Tibial nerve (tissue), 4 donors: ENCODE measurements at places on chromosomes 7 and 10. TPM values are rescaled to one million over a fixed set of nuclear protein-coding genes. Genes with fewer than 3 reads are reported as not detected.
A peak's percentile ranks its signal among the peaks of the same experiment; 100 is the strongest.

The GRM8 gene
- 1.5 TPM for total RNA-seq

The ANKRD22 gene
- not detected for total RNA-seq

The GIMAP2 gene
- 22.0 TPM for total RNA-seq

The OSBPL3 gene
- total RNA-seq, result 4.6 TPM

The MYO1G gene
- 5.1 TPM for total RNA-seq

The OLAH gene
- 2.9 TPM for total RNA-seq

The PFKFB3 gene
- total RNA-seq, result 72.0 TPM

The AP3M1 gene
- 15.5 TPM for total RNA-seq

The HSPA12A gene
- 156 TPM for total RNA-seq

The ADAM12 gene
- 1.5 TPM for total RNA-seq

The SNCG gene
- 213 TPM for total RNA-seq

The UPF2 gene
- 27.3 TPM for total RNA-seq

The CCDC3 gene
- 141 TPM for total RNA-seq

The INTS15 gene
- 38.1 TPM for total RNA-seq

DNA sequence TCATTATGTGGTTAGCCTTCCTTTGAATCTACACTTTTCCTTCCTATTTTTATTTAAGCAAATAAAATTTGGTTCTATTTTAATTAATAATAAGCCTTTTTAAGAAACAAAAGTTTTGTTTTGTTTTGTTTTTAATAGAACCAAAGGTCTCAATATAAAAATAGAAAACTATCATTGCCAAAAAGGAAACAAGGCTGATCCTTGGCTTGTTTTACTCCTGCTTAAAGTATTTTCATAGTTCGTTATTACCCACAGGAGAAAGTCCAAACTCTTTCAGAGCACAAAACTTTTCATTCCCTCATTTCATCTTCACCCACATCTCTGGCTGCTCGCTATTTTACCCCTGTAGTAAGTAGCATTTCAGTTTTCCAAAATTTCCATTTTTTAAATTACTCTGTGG is 374.8 kb downstream of the SEMA3D start:
- DNase-seq, result no peak
- peaks cover 3% of the 10 kb centered on the region for H3K4me1 ChIP-seq
- H3K4me3 ChIP-seq, result no peak overlapping the region
- peak overlapping the region; percentile 14 for H3K27ac ChIP-seq
- H3K36me3 ChIP-seq, result no peaks in the 10 kb centered on the region
- no peaks in the 10 kb centered on the region for H3K27me3 ChIP-seq

GRCh38 chr7:52320610-52321009 is 714.8 kb upstream of the POM121L12 start:
- DNase-seq, result no peak
- H3K27ac ChIP-seq, result no peak overlapping the region
- no peaks in the 10 kb centered on the region for H3K27me3 ChIP-seq
- H3K4me3 ChIP-seq, result no peak overlapping the region

- H3K36me3 ChIP-seq, result no peaks in the 10 kb centered on the region
- no peak overlapping the region for H3K27ac ChIP-seq
- no peaks in the 10 kb centered on the region for H3K27me3 ChIP-seq
- peaks cover 13% of the 10 kb centered on the region for H3K4me1 ChIP-seq
- no peak overlapping the region for H3K4me3 ChIP-seq
Observed at GRCh38 chr10:12899546-12899945, 102.0 kb downstream of the CCDC3 start.

DNA sequence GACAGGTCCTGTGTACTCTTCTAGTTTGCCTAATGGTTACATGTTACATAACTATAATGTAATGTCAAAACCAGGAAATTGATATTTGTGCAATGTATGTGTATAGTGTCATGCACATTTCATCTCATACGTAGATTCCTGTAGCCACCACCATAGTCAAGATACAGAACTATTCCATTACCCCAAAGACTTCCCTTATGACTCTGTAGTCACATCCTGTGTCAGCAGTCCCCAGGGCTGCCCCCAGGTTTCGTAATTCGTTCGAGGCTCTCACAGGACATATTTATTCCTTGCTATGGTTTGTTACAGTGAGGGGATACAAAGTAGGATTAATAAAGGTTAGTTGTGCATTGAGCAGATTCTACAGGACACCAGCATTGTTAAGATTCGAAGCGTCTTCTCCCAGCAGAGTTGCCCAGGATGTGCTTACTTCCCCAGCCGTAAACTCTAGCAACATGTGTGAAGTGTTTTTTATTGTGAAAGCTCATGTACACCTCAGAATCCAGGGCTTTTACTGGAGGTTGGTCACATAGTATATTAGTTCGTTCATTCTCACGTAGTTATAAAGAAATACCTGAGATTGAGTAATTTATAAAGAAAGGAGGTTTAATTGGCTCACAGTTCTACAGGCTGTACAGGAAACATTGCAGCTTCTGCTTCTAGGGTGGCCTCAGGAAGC is 18.6 kb downstream of the RABGEF1 start:
- no peaks in the 10 kb centered on the region for H3K27me3 ChIP-seq
- DNase-seq, result no peak
- H3K36me3 ChIP-seq, result no peaks in the 10 kb centered on the region
- H3K4me1 ChIP-seq, result no peaks in the 10 kb centered on the region
- no peak overlapping the region for H3K4me3 ChIP-seq

DNA sequence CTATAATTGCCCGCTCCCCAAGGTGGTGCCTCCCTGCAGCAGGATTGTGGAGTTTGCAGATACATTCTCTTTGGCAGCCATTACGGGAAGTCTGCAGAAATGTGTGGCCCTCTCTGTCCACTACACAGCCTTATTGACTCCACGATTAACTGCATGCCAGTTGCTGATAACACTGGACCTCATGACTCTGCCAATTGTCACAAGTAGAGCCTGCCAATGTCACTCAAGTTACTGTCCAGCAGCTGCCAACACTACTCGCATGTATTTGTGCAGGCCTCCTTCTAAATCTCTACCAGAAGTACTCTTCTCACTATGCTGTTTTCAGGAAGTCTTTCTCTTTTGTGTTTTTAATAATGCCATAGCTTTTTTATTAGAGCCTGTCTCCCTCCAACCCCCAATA is 128.8 kb downstream of the PPP1R3A start:
- H3K27me3 ChIP-seq, result no peaks in the 10 kb centered on the region
- no peaks in the 10 kb centered on the region for H3K4me1 ChIP-seq
- H3K27ac ChIP-seq, result no peak overlapping the region
- no peak overlapping the region for H3K4me3 ChIP-seq
- H3K36me3 ChIP-seq, result no peaks in the 10 kb centered on the region

GRCh38 chr10:28997734-28998133 is 291.1 kb upstream of the LYZL1 start:
- H3K36me3 ChIP-seq, result no peaks in the 10 kb centered on the region
- no peaks in the 10 kb centered on the region for H3K27me3 ChIP-seq
- no peak for DNase-seq
- no peaks in the 10 kb centered on the region for H3K4me1 ChIP-seq
- H3K4me3 ChIP-seq, result no peak overlapping the region
- peak overlapping the region; percentile 1 for H3K27ac ChIP-seq

- H3K4me3 ChIP-seq, result no peak overlapping the region
- no peaks in the 10 kb centered on the region for H3K4me1 ChIP-seq
- H3K27me3 ChIP-seq, result no peaks in the 10 kb centered on the region
- no peaks in the 10 kb centered on the region for H3K36me3 ChIP-seq
- no peak for DNase-seq
Observed at GRCh38 chr10:67438605-67439304, 257.2 kb downstream of the CTNNA3 start.

GRCh38 chr7:130912862-130913638 is 179.0 kb upstream of the KLF14 start:
- no peaks in the 10 kb centered on the region for H3K27me3 ChIP-seq
- H3K4me3 ChIP-seq, result peak overlapping the region; percentile 45
- peak overlapping the region; percentile 86 for H3K27ac ChIP-seq
- peak; percentile 52 for DNase-seq

GRCh38 chr10:89679986-89680385 is 21.4 kb upstream of the KIF20B start:
- no peak for DNase-seq
- H3K36me3 ChIP-seq, result no peaks in the 10 kb centered on the region
- no peaks in the 10 kb centered on the region for H3K27me3 ChIP-seq

DNA sequence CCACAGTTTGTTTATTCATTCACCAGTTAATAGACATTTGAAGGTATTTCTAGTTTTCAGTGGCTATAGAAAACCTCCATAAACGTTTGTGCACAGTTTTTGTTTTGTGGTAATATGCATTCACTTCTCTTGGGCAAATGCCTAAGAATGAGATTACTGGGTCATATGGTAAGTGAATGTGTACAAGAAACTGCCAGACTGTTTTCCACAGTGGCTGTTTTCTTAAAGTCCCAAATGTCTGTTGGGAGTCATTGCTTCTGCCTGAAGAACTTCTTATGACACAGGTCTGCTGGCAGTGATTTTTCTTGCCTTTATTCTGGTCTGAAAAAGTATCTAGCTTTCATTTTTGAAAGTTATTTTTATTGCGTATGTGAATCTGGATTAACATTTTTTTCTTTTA is 35.5 kb downstream of the NHLRC2 start:
- no peak for DNase-seq
- H3K4me1 ChIP-seq, result peaks cover 14% of the 10 kb centered on the region
- H3K4me3 ChIP-seq, result no peak overlapping the region
- no peak overlapping the region for H3K27ac ChIP-seq
- no peaks in the 10 kb centered on the region for H3K27me3 ChIP-seq

- no peaks in the 10 kb centered on the region for H3K36me3 ChIP-seq
- no peak for DNase-seq
- no peaks in the 10 kb centered on the region for H3K27me3 ChIP-seq
- H3K4me1 ChIP-seq, result no peaks in the 10 kb centered on the region
Observed at GRCh38 chr7:85705076-85705475, 518.2 kb upstream of the SEMA3D start.

DNA sequence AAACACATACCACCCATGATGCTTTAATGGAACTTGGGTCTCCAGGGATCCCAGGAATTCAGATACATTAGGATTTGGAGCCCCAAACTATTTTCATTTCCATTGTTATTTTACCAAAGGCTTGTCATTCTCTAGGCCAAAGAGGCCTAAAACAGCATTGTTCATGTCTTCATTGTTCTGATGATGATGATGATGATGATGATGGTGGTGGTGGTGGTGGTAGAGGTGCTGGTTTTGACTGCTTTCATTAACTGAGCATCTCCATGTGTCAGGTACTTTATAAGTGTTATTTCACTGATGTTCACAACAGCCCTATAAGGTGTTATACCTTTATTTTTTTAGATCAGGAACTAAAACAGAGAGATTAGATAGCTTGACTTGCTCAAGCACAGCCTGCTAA is 12.2 kb upstream of the RBM20 start:
- H3K4me3 ChIP-seq, result no peak overlapping the region
- no peaks in the 10 kb centered on the region for H3K27me3 ChIP-seq
- H3K27ac ChIP-seq, result no peak overlapping the region
- H3K36me3 ChIP-seq, result no peaks in the 10 kb centered on the region
- no peaks in the 10 kb centered on the region for H3K4me1 ChIP-seq

DNA sequence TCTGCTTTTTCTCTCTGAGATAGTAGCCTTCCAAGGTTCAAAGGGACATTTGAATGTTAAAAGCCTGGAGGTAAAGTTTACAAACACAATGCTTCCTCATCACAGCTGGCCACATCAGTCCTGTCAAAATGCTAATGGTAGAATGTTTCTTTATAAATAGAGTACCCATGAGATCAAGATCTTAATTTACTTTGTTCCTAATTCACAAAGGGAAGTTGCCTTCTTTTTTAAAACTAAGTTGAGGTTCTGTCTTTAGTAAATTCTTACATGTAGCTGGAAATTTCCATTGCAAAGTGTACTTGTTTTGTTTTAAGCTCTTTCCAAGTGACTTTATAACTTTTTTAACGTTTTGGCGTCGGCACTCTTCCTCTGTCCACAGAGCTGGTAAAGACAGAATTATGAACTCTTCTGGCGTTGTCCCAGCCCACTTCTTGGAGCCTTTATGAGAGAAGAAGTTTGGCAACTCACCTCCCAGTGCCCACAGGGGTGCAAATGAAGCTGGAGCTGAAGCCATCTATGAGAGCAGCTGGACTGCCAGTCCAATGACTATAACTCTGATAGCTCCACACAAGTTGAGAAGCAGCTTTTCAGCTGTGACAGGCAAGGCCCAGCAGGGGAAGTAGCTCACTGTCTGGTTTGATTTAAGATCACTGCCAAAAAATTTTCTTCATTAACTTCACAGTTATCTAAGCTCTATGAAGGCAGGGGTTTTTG is 23.3 kb downstream of the FZD1 start:
- H3K27me3 ChIP-seq, result no peaks in the 10 kb centered on the region
- no peak overlapping the region for H3K27ac ChIP-seq

GRCh38 chr7:36749282-36749960 is 25.1 kb upstream of the AOAH start:
- no peaks in the 10 kb centered on the region for H3K27me3 ChIP-seq
- no peaks in the 10 kb centered on the region for H3K4me1 ChIP-seq
- H3K27ac ChIP-seq, result no peak overlapping the region

DNA sequence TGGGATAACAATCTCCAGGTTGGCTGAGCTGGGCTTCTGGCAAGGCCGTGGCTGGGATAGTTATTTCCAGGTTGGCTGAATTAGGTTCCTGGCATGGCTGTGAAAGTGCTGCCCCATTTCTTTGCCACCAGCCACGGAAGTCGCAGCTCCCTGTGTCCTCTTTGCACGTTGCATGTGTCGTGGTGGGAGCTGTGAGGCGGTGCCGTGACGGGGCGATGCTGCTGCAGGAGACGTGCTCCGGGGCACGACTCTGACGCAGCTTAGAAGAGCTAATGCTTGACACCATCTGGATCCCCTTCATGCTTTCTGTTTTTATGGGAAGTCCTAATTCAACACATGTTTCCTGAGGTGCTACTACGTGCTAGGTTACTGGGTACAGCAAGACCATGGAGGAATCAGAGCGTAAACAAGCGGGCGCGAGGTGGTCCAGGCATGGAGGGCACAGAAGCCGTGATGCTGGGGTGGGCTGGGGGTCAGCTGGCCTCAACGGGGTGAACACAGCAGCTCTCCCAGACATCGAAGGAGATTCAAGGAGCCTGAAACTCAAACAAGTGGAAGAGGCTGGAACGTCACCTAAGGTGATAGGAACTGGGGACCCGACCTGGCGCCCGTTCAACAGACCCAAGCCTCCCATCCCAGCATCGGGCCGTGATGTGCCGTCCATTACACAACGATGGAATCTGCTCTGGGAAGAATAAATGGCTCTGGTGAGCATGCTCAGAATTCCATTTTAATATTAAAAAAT is 407.1 kb downstream of the DNAJB6 start:
- H3K4me1 ChIP-seq, result peaks cover under 1% of the 10 kb centered on the region
- no peak overlapping the region for H3K27ac ChIP-seq
- no peak overlapping the region for H3K4me3 ChIP-seq
- no peaks in the 10 kb centered on the region for H3K27me3 ChIP-seq
- no peaks in the 10 kb centered on the region for H3K36me3 ChIP-seq
- no peak for DNase-seq

GRCh38 chr10:102752266-102752930 is 8.7 kb downstream of the WBP1L start:
- no peaks in the 10 kb centered on the region for H3K27me3 ChIP-seq
- peak overlapping the region; percentile 93 for H3K27ac ChIP-seq
- H3K36me3 ChIP-seq, result no peaks in the 10 kb centered on the region
- peak; percentile 49 for DNase-seq
- H3K4me1 ChIP-seq, result peaks cover 43% of the 10 kb centered on the region

- no peaks in the 10 kb centered on the region for H3K36me3 ChIP-seq
- DNase-seq, result no peak
- H3K27ac ChIP-seq, result no peak overlapping the region
- H3K27me3 ChIP-seq, result no peaks in the 10 kb centered on the region
Observed at GRCh38 chr7:110017405-110017804, 1073.5 kb upstream of the LRRN3 start.

GRCh38 chr10:118108194-118109026 is 61.7 kb upstream of the RAB11FIP2 start:
- H3K36me3 ChIP-seq, result no peaks in the 10 kb centered on the region
- no peak overlapping the region for H3K27ac ChIP-seq
- peak overlapping the region; percentile 25 for H3K4me3 ChIP-seq
- H3K4me1 ChIP-seq, result no peaks in the 10 kb centered on the region
- DNase-seq, result no peak
